ENCODE measurements at places on chromosomes 12 and 14. TPM values are rescaled to one million over a fixed set of nuclear protein-coding genes. Genes with fewer than 3 reads are reported as not detected.

CIROP gene
- not detected for total RNA-seq

MGAT2 gene
- total RNA-seq = 63.2 TPM

ITGA5 gene
- 89.4 TPM for total RNA-seq

CAPZA3 gene
- total RNA-seq = not detected

All from H4 (cell line).